ENCODE measurements at places on chromosomes 13 and 19.

DNA sequence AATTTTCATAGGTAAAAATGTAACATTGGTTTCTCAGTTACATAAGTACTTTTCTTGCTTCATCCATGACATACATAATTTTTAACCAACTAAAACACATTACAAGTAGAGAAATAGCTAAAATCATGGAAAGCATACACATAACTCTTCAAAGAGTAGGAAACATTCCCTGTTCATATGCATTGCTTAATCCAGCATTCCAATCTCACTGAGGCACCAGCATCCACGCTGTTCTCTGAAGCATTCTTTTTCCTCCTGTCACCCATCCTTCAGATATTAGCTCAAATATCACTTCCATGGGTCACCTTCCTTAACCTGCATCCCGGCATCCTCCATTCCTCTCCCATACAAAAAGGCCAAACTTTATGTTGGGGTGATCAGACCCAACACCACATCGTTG, 79.1 kb downstream of the ZNF254 start:
- DNase-seq: no peak

DNA sequence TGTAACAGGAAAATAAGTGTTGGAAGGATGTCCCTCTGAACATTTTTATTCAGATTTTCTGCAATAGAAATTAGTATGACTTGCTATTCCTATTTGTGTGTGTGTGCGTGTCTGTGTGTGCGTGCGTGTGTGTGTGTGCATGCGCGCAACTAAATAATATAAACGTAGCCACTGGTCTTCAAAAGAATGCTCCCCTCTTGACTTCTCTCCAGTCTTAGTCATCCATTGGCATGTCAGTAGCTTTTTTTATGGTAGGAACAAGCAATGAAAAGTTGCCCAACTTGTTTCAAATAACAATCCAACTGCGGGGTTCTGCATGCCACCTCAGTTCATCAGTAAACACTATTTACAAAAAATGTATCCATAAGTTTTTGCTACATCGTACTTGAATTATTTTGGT, 249.6 kb downstream of the GPC6 start:
- DNase-seq: no peak

- no peak for DNase-seq
These were observed 5.6 kb downstream of the CADM4 start for GRCh38 chr19:43634068-43634467.

GRCh38 chr13:24505256-24505655, 7.3 kb downstream of the PARP4 start:
- DNase-seq: no peak

- no peak for DNase-seq
These were observed at the start of gene APLP1 for GRCh38 chr19:35868172-35868822. APLP1 (plus strand) TSS chr19:35868574; CDS start chr19:35868637, 63 bp downstream.

- DNase-seq: no peak
These were observed 383.6 kb downstream of the UQCRFS1 start for GRCh38 chr19:28829359-28829758.

DNA sequence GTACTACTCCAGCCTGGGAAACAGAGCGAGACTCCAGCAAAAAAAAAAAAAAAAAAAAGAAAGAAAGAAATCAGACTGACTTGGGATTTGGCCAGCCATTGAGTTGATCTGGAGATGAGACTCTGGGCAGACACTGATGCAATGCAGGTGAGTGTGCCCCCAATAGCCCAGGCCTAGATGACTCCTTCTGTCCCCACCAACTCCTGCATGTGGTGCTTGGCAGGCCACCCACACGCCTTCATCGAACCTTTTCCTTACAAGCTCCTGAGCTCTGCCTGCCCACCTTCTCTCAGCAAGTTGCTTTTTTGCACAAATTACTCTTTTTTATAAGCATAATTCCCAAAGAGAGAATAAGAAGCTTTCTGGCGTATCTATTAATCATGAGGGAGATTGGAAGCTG, 97.9 kb upstream of the MBNL2 start:
- DNase-seq: no peak

DNA sequence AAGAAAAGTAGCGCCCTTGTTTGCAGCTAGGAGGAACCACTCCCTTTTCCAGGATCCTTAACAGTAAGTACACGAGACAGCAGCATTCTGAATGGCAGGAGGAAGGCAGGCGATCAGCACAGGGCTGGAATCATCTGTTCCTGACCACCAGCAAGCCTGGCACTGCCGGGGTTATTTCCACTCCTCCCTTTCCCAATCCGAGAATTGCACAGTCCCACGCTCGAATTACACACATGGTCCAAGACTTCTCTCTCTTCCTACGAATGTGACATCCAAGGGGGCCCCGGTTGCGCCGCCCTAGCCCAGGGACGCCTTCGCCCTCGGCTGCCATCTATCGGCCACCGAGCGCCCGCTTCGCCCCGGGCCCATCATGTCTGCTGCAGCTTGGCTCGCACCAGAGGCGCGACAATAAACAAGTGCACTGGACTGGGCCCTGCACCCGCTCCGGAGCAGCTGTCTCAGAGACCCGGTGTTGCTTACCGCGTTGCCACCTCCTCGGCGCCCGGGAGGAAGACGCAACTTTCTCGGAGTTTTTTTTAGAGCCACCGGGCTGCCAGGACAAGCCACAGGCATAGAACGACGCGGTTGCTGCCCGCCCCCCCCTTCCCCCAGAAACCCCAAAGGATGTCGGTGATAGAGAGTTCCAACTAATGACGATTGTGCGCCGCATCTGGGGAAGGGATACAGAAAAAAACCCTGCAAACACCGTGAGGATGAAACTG, at the start of gene SLITRK5:
Gene SLITRK5, plus strand, starts transcription at position 341 of the 722 bp plus-strand sequence. CDS start 4,018 bp downstream, outside the sequence.
- DNase-seq: peak; percentile 92

DNA sequence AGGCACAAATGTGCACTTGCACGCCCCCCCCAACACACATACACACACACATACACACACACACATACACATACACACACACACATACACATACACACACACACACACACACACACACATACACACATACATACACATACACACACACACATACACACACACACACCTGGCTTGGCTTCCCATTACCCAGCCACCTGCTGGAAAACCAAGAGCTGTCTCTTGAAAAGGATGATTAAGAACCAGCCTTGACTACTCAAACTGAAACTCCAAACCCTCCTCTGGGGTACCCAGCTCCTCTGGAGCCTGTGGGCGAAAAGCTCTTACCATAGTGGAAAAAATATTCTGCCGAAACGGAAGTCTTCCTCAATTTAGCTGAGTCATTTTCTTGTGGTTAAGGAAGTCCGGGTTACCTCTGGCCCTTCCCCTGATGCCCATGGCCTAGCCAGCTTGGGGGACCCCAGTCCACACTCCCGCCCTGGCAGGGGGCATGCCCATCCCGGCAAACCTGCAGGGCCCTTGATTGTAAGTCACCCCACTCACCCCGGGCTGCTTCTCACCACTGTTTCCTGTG, 21.9 kb downstream of the CEBPA start:
- DNase-seq: no peak

- DNase-seq: peak; percentile 65
These were observed 9.5 kb upstream of the URAD start for GRCh38 chr13:27997904-27998522.

GRCh38 chr19:33921165-33921564, 124.5 kb downstream of the KCTD15 start:
- DNase-seq: no peak

GRCh38 chr13:28618230-28618994, 40.5 kb upstream of the POMP start:
- DNase-seq: no peak

DNA sequence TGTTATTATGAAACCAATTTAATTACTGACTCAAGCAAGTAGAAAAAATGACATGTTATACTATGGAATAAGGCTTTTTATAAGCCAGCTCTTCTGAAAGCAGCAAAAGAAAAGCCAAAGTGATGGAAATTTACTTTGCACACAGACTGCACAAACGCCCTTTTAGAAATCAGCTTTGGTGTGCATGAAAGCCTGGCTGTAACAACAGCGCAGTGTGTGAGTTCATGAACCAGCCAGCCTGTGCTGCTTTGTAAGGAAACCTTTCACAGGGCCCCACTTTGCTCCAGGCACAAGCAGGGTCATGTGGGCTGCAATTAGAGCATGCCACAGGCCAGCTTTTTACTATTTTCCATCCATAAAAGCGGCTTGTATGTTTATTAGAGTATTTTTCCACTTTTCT, 13.6 kb upstream of the IFT88 start:
- DNase-seq: no peak

- peak; percentile 76 for DNase-seq
These were observed 31.5 kb upstream of the HIF3A start for GRCh38 chr19:46265217-46265828.

GRCh38 chr19:47444388-47444821, 25.1 kb upstream of the MEIS3 start:
- no peak for DNase-seq

- no peak for DNase-seq
These were observed 195.2 kb downstream of the TSHZ3 start for GRCh38 chr19:31154021-31154420.

GRCh38 chr13:86765462-86765861, 905.7 kb upstream of the SLITRK5 start:
- DNase-seq: no peak

DNA sequence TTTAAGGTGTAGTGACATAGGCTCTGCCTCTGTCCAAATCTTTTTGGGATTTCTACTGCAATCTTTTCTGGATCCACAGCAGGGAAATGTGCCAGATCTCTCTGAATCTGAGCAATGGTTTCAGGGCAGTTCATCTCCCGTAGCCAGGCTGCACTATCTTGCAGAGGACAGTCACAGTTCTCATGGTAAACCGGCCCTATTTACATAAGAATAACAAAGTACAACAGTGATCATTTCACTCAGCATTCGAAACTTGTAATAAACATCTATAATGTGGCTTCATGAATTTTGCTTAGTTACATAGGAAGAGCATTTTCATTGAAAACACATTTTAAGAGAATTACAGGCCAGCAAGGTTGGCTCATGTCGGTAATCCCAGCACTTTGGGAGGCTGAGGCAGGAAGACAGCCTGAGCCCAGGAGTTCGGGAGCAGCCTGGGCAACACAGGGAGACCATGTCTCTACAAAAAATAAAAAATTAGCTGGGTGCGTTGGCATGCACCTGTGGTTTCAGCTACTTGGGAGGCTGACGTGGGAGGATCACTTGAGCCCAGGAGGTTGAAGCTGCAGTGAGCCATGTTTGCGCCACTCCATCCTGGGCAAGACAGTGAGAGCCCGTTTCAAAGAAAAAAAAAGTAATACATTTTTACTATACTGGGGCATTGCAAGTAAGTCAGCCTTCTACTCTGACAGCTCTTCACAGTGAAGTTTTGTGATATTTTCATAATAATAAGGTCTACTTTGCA, 5.0 kb downstream of the POGLUT2 start:
- DNase-seq: no peak

DNA sequence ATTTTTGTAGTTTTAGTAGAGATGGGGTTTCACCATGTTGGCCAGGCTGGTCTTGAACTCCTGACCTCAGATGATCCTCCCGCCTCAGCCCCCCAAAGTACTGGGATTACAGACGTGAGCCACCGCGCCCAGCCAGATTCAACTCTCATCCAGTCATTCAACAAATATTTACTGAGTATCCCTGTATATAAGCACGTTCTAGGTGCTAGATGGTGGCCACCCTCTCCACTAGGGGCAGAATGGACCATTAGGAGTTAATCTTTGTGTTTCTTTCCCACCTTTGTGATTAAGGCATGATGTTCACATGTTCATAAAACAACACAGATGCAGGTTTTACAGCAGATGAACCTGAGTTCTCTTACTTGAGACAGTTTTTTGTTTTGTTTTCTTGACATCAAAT, 7.3 kb downstream of the SHKBP1 start:
- DNase-seq: no peak

DNA sequence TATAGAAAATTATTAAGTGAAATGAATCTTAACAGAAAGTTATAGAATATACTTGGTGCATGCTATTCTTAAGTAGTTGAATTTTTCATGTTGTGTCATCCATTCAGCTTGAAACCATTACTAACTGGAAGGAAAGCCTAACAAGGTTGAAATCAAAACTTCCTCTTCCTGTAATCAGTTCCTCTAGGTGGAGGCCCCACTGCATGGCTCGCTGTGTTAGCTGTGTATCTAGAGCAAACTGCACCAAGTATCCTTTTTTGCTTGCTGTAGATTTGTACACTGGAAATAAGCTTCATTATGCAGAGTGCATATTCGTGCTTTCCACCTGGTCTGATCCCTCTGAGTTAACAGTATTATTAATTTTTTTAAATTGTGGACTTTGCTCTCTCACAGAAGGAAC, 1146.1 kb downstream of the EFNB2 start:
- DNase-seq: no peak

DNA sequence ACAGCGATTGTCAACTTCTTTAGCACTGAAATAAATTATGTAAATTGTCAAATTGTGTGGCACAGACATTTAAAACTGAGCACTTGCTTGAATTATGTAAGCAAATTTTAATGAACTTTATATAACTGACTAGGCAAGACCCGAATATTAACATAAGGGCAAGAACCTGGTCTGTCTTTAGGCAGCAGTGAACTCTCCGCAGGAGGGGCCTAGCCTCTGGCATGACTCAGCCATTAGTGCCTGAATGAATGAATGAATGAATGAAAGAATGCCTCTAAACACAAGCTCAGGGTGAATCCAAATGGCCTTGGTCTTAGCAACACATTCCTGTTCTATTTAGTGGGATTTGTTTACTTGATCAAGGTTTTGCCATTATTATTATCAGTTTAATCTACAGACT, 654.7 kb upstream of the ARGLU1 start:
- DNase-seq: no peak

DNA sequence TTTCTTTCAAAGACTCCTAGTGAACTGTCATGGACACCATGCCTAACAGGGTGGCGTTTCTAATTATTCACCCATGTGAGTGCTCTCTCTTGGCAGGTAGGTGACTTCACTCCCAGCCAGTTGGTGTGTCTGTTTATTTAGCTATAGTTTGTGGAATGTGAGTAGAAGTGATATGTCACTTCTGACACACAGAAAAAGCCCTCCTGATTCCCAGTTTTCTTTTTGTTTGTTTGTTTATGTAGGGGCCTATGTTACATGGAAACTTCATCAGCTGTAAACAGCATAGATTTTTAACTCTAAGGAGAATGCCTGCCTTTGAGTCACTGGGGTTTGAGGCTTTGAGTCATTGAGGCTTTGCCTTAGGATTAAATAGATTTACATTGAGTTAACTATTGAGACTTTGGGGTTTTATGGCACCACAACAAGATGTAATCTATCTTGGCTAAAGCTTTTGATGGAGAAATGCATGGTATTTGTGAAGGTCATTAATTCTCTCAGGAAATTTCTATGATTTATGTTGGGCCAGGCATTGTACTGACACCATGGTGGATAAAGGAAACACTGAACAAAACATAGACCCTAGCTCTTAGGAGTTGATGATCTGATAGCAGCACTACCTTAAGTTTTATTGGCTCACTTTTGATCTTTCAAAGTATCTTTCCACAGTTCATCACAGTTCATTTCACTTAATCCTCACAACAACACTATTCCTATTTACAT, 45.3 kb downstream of the UFM1 start:
- no peak for DNase-seq

DNA sequence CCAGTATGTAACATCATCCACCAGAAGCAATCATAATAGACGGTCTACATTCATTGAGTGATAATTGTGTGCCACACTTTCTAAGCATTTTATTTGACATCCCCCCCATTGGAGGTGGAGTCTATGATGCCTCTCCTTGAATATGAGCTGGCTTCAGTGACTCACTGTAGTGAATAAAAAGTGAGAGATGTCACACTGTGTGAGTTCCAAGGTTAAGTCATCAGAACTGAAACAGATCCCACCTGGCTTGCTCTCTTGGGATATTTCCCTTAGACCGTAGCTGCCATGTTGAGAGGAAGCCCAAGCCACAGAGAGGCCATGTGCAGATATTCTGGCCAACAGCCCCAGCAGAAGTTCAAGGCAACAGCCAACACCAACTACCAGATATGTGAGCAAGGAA, 12.6 kb downstream of the RTBDN start:
- no peak for DNase-seq
